Keratinocyte (primary cell): ENCODE measurements at places on chromosomes 7 and 10.

DNA sequence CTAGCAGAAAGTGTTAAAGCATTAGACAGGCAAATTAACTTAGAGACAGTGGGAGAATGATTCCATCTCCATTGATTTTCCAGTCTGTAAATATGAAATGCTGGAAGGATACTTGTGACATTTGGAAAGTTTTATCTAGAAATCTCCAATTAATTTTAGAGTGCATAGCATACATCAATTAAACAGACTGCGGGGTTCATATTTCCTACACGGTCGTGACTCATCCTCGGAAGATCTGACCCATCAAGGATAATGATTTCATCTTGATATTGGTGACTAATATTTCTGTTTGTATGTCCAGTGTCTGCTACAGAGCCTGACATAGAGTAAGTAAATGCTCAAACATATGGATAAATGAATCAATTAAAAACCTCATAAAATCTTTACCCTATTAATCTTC, 474.9 kb downstream of the KCNMA1 start:
- peak; percentile 69 for DNase-seq

GRCh38 chr7:37376386-37376785, 72.3 kb downstream of the ELMO1 start:
- DNase-seq, result no peak

DNA sequence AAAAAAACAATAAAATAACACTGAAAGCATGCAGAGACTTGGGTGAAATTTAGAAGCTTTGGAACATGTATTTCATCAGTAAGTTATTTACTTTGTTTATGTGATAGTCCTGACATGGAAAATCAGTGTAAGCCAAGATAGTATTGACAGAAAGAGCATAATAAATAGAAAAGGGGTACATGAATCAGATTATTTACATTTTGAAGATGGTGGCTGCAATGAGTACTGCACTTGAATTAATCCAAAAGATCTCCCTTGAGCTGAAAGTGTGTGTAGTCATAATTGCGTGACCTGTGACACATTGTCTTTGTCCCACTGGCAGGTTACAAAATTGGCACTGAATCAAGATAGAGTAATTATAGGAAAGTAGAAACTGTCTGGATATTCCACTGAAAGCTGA, 562.9 kb downstream of the GFRA1 start:
- DNase-seq, result no peak

GRCh38 chr7:104480529-104480928, 152.1 kb downstream of the LHFPL3 start:
- no peak for DNase-seq

GRCh38 chr10:127496035-127496434, 53.1 kb upstream of the NPS start:
- DNase-seq, result no peak

DNA sequence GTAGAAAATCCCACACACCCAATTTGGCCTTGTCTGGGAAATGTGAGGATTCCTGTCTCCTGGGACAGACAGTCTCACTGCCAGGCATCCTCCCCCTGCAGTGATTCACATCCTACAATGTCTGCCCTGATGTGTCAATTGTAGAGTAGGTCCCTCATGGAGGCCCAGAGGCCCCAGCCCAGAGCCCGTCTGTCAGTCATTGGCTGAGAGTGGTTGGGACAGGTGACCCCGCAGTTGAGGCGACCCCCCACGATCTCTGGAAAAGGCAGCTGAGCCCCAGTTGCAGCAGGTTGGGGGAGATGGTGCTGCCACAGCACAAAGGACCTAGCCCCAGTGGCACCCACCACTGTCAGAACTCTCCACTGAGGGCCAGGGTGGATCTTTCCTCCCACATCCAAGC, 84.3 kb upstream of the INSIG1 start:
- no peak for DNase-seq
